ENCODE measurements at places on chromosomes 7 and 10.

DNA sequence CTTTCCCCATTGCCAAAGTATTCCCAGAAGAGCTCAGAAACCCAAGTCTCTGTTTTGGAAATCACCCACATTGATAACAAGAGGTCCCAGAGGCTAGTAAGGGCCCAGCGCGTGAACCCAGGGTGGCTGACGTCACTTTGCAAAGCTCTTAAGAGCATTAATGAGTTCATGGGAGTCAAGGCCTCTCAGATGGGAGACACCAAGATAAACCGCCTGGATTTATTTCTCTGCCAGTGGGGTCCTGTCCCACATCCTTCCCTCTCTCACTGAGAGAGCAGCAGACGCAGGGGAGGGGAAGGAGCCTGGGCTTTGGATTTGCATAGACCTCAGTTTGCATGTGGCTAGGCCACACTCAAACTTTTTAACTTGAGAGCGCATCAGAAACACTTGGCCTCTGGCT lies 184.8 kb upstream of the PDE1C start:
- H3K4me1 ChIP-seq = peaks cover 15% of the 10 kb centered on the region
- H3K36me3 ChIP-seq = no peaks in the 10 kb centered on the region
- H3K27me3 ChIP-seq = peaks cover 14% of the 10 kb centered on the region
- H3K27ac ChIP-seq = no peak overlapping the region
- no peak overlapping the region for H3K4me3 ChIP-seq

DNA sequence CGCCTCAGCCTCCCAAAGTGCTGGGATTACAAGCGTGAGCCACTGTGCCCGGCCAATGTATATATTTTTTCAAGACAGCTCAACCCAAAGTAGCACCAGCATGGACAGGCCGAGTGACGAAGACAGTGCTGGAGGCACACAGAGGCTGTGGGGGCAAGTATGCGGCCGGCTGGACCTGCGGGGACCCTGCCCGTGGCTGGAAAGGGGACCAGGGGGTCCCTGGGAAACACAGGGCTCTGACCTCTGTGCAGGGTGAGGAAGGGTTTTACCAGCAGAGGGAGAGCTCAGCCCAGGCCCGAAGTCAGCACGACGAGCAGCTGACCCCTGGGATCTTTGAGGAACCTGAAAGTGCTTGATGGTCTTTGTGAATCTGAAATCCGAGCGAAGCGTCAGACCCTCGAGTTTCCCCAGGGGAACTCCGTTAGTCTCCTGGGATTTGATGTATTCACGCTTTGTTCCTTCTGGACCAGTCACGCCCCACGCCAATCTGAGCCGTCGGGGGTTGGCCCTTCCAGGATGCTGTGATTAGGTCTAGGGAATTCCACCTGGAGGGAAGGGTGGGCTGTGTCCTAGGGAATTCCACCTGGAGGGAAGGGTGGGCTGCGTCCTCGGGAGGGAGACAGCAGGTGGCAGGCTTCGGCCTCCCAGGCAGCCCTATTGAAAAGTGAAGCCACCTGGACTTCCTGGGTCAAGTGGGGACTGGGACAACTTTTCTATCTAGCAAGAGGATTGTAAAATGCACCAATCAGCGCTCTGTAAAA lies 10.9 kb upstream of the ZFAND2A start:
- H3K36me3 ChIP-seq = no peaks in the 10 kb centered on the region
- H3K4me3 ChIP-seq = no peak overlapping the region
- no peak for DNase-seq
- no peaks in the 10 kb centered on the region for H3K4me1 ChIP-seq
- no peak overlapping the region for H3K27ac ChIP-seq
- no peaks in the 10 kb centered on the region for H3K27me3 ChIP-seq

- H3K4me1 ChIP-seq = no peaks in the 10 kb centered on the region
- no peak overlapping the region for H3K4me3 ChIP-seq
- no peak overlapping the region for H3K27ac ChIP-seq
- no peaks in the 10 kb centered on the region for H3K27me3 ChIP-seq
- no peaks in the 10 kb centered on the region for H3K36me3 ChIP-seq
Observed at GRCh38 chr7:131249003-131249402, 78.7 kb upstream of the MKLN1 start.

DNA sequence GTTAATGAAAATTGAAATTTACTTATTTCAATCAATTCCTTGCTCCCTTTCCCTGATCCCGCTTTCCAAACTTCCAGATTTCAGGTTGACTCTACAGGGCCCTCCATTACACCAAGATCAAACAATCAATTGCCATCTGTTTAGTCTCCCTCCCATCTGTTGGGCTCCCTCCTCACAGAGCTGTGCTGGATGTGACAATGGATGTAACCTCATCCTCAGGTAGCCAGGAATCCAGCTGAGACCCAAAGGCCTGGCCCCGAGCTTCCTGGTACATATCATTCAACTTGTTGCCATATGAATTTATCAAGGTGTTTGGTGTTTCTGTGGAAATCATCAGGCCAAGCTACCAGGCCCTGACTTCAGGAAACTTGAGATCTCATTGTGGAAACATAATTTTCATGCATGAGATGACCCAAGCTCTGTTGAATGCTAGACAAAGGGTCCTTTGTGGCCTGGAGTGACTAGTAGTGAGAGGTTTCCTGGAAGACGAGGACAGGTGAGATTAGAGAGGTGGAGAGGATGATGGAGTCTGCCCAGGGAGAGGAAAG lies 148.6 kb upstream of the PDE1C start:
- no peak overlapping the region for H3K27ac ChIP-seq
- H3K27me3 ChIP-seq = no peaks in the 10 kb centered on the region
- no peak for DNase-seq
- H3K36me3 ChIP-seq = no peaks in the 10 kb centered on the region
- H3K4me1 ChIP-seq = no peaks in the 10 kb centered on the region

GRCh38 chr10:73432646-73433537 lies 469 bp downstream of the MSS51 start:
- no peak overlapping the region for H3K4me3 ChIP-seq
- H3K36me3 ChIP-seq = peaks cover 4% of the 10 kb centered on the region
- H3K27me3 ChIP-seq = no peaks in the 10 kb centered on the region
- peaks cover 9% of the 10 kb centered on the region for H3K4me1 ChIP-seq

DNA sequence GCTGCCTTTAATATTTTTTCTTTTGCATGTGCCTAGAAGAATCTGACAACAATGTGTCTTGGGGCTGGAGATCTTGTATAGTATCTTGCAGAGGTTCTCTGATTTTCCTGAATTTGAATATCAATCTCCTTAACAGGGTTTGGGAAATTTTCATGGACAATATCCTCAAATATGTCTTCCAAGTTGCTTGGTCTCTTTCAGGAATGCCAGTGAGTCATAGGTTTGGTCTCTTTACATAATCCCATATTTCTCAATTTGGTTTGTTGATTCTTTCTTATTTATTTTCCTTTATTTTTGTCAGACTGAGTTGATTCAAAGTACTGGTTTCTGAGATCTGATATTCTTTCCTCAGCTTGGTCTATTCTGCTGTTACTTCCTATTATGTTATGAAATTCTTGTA lies 208.7 kb upstream of the GLI3 start:
- no peak for DNase-seq
- no peak overlapping the region for H3K27ac ChIP-seq
- no peak overlapping the region for H3K4me3 ChIP-seq
- H3K36me3 ChIP-seq = no peaks in the 10 kb centered on the region
- no peaks in the 10 kb centered on the region for H3K4me1 ChIP-seq

All from neural progenitor cell (in vitro differentiated cells).